ENCODE measurements at places on chromosomes 3 and 15.

DNA sequence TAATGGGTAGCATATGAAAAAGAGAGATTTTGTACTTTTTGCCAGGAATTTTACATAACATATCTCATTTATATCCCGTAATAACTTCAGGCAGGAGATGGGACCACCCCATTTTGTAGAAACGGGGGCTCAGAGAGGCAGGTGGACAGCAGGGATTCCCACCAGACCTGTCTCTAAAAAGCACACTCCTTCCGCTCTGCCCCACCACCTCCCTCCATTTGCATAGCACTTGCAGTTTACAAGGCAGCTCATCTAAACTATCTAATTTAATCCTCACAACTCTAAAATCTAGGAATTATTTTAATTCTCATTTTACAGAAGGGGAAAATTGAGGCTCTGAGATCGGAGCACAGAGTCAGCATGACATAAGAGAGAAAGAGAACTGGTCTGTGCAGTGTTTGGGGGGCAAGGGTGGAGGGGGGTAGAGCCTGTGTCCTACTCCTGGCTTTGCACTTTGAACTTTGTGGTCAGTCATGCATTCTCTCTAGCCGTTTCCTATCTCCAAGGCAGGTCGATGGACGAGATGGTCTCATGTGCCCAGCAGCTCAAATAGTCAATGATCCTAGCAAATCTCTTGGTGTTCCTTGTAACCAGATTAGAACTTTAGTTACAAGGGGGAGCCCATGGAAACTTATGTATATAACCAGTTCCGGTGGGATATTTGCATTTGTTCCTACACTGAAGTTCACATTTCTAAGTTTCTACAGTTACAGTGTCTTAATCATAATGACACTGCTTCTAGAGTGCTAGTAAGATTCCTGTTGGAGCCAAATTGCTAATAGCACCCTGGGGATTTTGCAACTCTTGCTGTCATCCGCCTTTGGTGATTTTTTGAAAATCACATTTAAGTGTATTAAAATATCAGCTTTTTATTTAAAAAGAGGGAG lies 18.6 kb downstream of the CRYGS start:
- DNase-seq, result no peak

DNA sequence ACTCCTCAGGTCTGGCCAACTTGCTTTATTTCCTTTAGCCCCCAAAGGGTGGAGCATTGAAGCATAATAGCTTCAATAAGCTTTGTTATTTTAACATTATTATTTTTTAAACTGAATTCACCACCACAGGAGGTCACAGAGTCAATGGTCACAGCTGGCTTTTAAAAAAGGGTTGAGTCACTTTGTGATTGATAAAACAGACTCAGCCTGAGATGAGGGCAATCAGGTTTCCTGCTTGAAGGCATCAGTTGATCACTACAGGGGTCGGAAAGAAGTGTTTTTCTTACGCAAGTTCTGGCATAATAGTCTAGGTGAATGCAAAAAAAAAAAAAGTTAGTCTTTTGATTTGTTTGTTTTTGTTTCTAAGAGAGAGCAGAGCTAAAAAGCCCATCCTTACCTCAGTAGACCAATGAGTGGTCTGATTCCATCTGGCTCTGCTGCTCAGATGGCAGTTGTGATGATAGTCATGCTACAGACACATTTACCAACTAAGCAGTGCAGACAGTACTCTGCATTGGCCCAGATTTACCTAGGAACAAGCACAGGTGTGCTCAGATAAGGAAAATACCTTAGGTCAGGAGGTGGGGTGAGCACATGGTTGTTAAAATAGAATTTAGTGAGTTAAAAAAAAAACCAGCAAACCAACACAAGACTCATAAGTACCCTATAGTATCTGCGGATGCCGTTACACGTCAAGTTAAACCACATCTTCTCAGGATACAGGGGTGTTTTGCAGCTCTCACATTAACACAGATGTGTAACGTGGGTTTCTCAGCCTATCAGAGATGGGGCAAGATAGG lies 22.6 kb downstream of the ZNF80 start:
- no peak for DNase-seq

- no peak for DNase-seq
These were observed 41.2 kb downstream of the PCCB start for GRCh38 chr3:136291302-136291701.

GRCh38 chr3:41198046-41198445 lies 1.3 kb upstream of the CTNNB1 start:
- DNase-seq, result no peak

- no peak for DNase-seq
These were observed 203.1 kb downstream of the EPHB1 start for GRCh38 chr3:134998158-134998557.

DNA sequence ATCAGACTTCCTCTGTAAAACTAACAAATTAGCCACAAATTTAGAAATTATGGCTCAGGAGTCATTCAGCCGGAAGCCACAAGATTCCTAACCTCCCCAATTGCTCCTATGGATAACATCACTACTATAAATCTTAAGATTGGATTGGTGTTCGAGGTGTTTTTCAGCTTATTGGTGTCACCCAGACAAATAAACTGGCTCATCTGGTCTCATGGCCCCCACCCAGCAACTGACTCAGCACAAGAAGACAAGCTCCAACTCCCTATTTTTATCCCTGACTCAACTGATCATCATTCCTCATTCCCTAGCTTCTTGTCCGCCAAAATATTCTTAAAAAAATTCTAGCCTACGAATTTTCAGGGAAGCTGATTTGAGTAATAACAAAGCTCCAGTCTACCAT lies 135.1 kb upstream of the STRIT1 start:
- DNase-seq, result no peak

DNA sequence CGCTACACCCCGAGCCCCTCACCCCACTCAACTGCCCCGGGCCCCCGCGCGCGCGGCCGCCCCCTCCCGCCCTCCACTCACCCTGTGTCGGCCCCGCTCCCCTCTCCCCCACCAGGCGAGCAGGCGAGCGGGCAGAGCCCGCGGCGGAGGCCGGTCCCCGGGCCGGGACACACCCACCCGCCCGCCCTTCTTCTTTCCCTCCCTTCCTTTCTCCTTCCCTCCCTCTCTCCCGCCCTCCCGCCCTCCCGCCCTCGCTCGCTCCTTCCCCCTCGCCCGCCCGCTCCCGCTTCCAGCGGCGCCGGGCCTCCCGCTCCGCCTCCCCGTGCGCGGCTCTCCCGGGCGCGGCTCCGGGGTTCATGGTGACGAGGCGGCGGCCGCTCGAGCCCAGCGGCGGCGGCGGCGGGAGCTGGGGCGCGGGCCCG lies at the start of gene CTDSPL:
CTDSPL (plus strand) TSS at position 261 of the 422 bp plus-strand sequence. CDS start 320 bp downstream, outside the sequence.
- no peak for DNase-seq

DNA sequence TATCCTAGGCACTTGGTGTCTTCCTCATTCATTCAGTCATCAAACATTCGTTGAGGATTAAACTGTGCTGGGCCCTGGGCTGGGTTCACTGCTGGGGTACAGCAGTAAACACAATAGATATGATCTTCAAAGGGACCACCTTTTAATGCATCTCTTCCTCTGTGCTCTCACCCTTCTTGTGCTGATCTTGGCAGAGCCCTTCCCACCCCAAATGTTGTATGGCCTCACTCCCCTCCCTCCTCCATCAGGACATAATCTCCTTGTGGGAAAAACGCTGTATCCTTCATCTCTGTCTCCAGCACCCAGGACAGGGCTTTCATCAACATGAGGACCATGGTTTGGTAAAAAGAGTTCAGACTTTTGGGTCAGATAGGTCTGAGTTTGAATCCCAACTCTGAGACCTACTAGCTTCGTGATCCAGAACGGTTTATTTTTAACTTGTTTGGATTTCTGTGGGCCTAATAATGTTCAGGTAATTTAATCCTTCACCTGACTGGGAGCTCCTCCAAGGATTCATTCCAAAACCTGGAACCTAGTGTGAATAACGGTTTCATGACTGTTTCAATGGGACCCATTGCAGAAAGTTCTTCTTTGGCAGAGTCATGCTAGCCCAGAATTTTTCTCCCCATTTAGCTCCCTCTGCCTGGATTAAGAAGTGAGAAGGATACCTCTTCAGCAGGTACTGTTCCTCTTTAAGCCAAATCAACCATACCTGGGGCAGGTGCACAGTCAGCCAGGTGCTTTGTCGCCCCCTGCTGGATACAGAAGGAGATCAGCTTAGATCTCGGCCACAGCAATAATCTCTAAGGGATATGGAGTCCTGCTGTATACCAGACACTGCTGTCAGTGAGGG lies 5.2 kb upstream of the WNT7A start:
- DNase-seq, result no peak

- DNase-seq, result no peak
These were observed 46.2 kb downstream of the IGSF11 start for GRCh38 chr3:118988198-118989130.

DNA sequence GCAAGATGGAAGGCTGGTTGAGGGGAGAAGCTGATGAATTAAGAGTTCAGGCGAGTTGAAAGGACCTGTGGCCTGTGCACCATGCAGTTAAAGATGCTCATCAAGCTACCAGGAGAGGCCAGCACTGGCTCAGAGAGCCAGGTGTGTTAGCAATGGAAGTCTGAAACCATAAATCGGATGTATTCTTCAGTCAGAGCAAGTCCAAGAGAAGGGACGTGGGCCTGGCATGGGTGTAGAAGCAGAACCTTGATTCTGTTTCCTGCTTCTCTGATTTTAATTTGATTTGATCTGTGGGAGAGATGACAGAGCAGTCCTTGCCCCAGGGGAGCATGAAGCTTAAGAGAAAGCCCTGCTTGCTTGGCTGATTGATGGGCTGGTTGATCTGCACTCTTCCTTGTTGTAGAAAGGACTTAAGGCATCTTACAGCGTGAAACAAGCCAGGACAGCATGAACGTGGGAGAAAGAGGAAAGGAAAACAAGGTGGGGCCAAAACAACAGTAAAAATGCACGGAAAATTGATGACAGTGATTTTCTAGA lies 10.9 kb downstream of the TM6SF1 start:
- DNase-seq, result no peak

- no peak for DNase-seq
These were observed 120.2 kb upstream of the ALCAM start for GRCh38 chr3:105246536-105246935.

DNA sequence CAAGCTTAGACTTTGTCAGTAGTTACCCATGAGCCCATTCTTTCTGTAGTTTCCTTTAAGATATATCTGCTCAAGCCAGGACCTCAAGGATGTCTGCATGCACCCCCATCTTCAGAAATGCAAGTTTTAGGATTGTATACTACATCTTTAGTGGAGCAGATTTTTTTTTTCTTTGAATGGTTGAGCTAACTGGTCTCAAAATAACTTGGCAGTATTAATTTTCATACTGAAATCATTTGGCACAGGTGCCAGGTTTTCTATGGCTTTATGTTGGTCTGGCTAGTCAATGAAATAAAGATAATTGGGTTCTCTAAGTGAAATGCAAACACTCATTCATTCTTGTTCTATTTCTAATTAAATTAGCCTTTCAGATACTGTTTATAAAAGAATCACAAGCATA lies 108.9 kb downstream of the ATG7 start:
- no peak for DNase-seq

GRCh38 chr15:59867086-59867855 lies 136.8 kb upstream of the FOXB1 start:
- no peak for DNase-seq

DNA sequence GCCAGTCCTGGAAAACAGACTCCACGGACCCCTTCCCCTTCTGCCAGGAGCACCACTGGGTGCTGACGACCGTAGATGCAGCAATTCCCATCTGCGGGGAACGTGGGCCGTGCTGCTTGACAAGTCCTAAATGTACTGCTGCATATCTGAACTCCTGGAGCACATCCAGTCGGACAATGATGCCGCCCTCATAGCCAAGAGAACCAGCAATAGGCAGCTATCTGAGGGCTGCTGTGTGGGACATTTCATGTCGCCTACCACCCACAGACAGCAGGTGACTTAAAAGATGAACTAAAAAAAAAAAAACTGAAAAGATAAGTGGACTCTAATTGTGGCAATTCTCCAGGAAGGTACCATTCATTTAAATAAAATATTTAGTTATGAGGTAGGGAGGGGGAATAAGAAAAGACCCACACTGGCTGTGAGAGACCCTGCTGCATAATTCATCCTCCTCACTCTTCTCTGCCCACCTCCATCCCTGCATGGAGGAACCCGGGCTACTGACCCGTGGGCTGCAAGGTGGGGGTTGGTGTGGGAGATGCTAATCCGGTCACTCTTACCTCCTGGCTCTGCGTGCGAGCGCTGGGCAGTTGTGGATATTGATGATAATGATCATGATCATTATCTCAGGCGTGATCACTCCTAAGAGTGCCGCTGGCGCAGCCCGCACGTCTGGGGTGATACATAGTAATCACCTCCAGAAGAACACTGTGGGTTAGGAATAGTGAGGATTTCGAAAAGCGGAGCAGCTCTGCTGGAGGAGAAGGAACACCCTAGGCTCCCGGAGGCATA lies 28.3 kb downstream of the ALS2CL start:
- DNase-seq, result no peak

DNA sequence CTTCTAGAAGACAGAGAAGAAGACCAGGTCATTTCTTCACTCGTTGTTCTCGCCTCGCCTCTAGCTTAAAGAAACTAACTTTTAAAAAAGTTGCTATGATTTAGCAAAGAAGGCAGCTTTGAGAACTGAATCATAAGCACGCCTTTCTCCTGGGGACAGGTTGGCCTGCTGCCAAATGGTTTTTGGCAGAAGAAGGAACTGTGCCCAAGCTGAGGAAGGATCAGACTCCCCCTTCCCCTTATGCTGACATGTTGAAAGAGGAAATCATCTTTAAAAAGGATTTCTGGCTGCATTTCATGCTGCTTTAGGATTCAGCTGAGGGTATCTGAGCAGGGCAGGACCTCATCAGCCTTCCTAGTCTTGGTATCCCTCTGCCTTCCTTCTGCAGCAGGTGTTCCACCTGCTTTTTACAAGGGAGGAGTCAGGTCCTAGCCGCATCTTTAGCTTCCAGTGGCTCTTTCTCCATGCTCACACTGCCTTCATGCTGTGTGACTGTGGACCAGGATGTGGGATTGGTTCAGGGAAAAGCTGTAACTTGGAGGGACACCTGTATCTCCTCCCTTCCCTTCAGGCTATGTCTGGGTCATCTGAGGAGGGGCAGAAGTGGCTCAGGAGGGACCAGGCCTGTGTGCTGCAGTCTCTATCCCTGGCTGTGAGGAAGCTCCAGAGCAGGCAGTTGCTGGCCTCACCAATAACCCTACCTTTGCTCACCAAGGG lies 34.1 kb upstream of the HACD2 start:
- DNase-seq, result no peak

DNA sequence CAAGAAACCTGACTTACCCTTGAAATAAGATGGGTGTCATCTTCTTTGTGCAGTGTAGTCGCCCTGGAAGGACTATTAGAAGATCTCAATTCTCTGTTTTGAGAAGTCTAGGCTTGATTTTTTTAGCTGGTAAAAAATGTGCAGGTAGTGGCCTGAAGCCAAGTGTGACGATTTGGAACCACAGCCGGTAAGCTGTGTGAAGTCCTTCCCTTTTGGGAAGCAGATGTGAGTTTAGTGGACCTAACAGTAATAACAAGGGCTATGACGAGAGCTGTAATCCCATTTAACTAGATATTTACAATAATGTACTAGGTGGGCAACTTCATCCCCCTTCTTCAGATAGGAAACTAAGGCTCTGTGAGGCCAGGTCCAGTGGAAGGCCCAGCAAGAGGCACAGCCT lies 81.7 kb upstream of the MYZAP start:
- DNase-seq, result no peak

- DNase-seq, result no peak
These were observed 6.1 kb upstream of the DUSP7 start for GRCh38 chr3:52062505-52062904.

All from right kidney (tissue), 9 donors.